ENCODE measurements at places on chromosomes 1 and 21.

- DNase-seq, result no peak
Observed at GRCh38 chr1:114292194-114292593, 138.5 kb upstream of the SYT6 start.

DNA sequence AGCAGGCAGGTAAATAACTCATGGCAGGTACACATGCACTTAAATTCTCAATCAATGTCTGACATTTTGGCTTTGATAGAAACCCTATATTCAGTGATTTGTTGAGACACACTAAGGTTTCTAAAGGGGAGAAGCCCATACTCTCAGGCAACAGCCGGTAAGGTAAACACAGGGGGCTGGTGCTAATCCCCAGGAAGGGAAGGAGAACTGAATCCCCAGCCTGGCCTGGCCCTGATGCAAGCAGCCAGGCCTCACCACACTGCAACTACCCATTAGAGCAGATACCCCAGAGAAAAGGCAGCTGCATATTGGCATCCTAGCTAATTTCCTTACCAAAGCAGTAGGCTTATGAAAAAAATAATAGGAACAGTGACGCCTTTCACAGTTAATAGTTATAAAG, 116.5 kb upstream of the LRRC7 start:
- no peak for DNase-seq

DNA sequence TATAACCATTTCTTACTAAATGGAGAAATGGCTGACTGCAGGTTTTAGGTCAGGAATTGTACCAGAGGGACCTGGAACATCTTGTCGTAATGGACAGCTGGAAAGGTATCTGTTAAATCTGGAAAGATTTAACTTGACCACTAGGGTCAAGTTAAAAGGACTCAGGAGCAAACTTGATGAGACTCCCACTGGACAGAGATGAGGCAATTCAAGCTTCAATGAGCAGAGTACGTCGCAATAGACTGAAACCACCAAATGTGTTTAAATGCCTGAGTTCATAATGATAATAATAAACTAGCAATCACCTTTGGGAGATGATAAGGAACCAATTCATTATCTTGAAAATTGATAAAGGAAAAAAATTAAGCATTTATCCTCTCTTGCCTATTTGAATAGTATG, 8.7 kb downstream of the IFNLR1 start:
- peak; percentile 35 for DNase-seq

GRCh38 chr1:156448134-156448967, 52.2 kb downstream of the MEF2D start:
- peak; percentile 31 for DNase-seq

GRCh38 chr1:45375104-45376090, 35.2 kb upstream of the MUTYH start:
- no peak for DNase-seq

- DNase-seq, result no peak
Observed at GRCh38 chr1:202821467-202821866, 10.7 kb downstream of the PCAT6 start.

GRCh38 chr1:154866257-154867063, 3.6 kb downstream of the KCNN3 start:
- DNase-seq, result no peak

DNA sequence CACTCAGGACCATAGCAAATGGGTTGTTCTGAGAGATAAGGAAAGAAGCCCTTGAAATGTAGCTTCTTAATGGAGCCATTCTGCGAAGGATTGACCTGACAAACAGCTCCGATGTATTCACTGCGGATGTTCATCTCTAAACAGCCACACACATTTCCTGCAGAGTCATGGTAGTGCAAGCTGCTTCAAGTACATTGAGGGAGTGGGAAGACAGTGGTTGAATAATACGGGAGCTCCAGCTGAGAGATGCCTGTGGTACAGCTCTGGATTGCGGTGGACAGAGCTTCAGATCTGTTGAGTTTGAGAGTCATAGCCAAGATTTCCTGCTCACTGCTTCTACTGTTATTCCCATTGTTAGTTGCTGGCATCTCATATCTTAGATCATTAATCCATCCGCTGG, 86.6 kb downstream of the ZBTB18 start:
- DNase-seq, result no peak

DNA sequence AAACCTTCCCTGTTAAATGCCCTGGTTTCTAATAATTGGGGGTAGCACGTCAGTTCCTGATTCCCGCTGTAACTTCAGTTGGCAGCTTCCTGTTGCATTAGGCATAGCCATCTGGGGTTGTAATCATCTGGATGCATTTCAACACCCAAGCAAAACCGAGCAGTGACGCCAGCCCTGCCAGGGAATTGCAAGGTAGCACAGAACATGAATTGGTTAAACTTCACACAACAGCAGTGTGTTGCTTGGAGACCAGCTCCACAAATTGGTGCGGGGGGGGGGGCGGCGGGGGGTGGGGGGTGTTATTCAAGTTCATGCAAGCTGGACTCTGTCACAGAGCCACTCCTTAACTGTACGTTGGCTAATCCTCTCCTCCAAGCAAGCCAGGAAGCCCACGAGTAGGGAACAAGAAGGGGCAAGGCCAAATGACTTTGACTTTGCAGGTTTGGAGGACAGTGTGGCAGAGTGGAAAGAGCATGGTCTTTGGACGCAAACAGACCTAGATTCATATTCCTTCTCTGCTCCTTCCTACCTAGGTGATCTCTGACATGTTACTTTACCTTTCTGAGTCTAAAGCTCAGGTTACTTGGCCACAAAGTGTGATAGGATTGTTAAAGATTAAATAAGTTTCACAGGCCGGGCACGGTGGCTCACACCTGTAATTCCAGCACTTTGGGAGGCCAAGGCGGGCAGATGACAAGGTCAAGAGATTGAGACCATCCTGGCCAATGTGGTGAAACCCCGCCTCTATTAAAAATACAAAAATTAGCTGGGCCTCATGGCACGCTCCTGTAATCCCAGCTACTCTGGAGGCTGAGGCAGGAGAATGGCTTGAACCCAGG, 4.7 kb downstream of the LAX1 start:
- DNase-seq, result peak; percentile 94

- DNase-seq, result no peak
Observed at GRCh38 chr1:228695015-228695955, 40.0 kb upstream of the RHOU start.

DNA sequence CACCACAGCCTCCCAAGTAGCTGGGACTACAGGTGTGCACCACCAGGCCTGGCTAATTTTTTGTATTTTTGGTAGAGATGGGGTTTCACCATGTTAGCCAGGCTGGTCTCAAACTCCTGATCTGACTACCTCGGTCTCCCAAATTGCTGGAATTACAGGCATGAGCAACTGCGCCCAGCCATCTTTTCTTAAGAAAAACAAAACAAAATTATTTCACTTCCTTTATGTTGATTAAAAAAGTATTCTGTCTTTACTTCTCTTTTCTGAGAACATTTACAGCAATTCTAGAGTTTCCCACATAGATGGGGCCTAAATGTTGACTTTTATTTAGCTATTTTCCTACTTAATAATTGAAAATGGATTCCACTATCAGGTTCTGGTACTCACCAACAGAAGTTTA, 17.3 kb upstream of the TMEM183A start:
- DNase-seq, result peak; percentile 57

GRCh38 chr1:214658175-214658574, 55.2 kb downstream of the CENPF start:
- DNase-seq, result no peak

GRCh38 chr21:28311411-28312190, 681.1 kb downstream of the LTN1 start:
- DNase-seq, result no peak

DNA sequence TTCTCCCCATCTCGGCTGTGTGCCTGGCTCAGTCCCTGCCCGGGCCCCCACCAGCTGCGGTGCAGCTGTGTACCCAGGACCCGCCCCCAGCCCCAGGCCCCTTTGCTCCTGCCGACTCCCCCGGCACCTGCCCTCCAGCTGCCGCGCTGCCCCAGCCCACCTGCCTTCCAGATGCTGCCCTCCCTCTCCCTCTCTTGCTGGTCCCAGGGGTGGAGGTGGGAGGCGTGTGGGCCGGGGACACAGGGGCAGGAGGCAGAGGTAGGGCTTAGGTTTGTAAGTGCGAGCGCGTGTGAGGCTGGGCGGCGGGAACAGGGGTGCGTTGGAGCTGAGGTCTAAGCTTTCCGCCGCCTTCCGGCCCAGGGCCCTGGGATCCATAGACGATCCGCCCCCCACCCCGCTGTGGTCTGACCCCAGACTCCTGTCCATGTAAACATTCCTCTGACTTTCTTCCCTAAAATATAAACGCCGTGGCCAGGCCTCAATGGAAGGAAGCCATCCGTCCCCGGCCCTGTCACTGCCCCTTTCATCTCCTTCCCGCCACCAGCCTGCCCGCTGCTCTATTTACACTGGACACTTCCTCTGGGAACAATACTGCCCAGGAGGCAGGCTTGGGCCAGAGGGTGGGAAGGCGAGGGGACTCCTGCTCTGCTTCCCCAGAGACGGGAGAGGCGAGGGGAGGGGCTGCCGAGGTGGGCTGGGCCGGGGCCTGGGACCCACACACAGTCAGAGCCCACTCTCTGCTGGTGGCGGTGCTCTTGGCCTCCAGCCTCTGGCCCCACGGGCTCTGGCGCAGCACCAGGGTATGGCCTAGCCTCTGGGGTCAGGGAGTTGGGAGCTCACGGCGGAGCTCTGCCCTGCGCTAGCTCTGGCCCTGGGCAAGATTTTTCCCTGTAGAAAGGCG, 128.3 kb downstream of the CASZ1 start:
- no peak for DNase-seq

GRCh38 chr1:100612540-100612939, 74.6 kb downstream of the GPR88 start:
- DNase-seq, result no peak

DNA sequence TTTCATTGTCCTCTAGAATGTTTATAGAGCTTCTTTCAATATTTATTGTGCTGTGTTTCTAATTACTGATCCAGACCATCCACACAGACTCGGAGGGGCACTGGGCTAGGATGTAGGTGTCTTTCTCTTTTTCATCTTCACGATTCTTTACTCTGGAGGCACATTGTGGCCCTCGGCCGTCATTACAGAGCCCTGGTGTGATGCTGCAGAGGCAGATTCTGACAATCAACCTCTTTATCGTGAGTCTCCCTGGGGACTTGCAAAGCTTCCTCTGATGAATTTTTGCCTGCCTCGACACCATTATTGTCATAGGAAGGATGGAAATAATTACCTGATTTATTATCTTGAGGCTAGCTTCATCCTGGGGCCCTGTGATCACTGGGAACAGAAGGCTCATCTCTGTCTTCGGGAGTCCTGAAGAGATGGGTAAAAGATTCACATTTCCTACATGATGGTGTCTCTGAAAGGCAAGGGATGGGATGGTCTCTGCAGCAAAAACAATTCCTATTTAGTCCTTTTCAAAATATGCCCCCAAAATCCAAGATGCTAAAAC, 89.4 kb downstream of the SEC16B start:
- DNase-seq, result no peak

DNA sequence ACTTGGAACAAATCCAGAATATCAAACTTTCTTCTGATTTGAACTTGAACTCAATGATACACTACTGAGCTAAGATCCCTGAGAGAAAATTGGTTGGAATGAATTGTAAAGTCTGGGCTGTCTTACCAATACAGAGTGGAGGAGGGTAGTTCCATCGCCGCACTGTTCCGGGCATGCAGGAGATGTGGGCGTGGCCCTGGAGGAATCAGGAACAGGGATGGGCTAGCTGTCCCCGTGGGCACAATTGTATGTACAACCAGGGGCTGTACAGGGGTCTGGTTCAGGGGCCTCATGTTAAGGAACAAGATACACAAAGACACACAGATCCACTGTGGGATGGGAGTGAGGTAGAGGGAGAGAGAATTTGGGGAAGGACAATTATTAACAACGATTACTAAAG, 144.3 kb downstream of the ZSCAN20 start:
- DNase-seq, result no peak
